Fibroblast of the aortic adventitia (primary cell): ENCODE measurements at places on chromosomes 4 and X.

GRCh38 chr4:165325732-165326512, 1.5 kb upstream of the MSMO1 start:
- peak; percentile 77 for DNase-seq

DNA sequence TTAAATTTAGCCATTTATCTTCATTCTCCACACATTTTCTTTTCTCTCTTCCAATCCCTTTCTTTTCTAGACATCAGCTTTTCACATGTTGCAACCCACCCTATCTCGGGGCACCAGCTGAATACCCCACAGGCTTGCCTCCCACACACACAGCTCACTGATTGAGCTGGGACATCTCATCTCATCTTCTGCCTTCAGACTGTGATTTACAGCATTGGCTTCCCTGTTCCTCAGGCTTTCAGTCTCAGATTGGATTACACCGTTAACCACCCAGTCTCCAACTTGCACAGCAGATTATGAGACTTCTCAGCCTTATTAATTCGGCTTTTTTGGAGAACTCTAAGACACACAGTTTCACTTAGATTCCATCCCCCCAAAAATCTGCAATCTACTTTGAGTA, 93.7 kb downstream of the PRSS12 start:
- no peak for DNase-seq

DNA sequence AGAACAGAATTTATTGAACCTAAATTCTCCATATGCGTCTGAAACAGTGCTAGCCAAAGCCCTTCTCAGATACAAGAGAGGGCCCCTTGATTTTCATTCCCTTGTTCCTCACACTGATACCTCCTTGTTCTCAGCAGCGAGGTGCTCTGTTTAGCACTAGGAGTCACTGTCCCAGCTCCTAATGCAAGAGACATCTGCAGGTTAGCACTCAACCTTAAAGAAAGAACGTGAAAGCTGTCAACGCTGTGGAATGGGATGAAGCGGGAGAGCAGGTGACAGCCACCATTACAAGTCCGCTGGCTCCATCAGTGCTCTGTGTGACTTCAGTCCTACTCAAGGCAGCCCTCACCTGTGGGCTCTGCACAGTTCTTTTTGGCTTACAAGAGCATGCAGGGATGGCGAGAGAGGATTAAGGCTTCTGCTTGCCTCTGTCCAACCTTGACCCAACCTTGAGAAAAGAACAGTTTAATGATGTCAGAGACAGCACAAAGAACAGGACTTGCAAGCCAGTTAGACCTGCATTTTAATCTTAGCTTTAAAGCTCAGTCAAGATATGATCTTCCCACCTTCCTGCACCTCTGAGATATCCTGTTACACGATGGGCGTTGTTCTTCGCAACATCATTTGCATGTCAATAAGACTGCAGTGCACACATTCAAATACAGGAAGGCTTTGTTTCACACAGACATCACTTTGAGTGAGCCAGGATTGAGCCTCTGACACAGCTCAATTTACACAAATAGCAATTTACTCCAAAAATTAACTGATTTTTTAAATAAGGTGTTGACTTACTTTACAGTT, 95.1 kb downstream of the ARSF start:
- DNase-seq: no peak

- DNase-seq: peak; percentile 84
These were observed 47.9 kb upstream of the RGN start for GRCh38 chrX:47030339-47030738.

GRCh38 chr4:153014460-153014859, 78.3 kb downstream of the FHDC1 start:
- DNase-seq: no peak
